ENCODE measurements at places on chromosomes 5 and 9.

GRCh38 chr9:77453825-77454647 is 194.1 kb downstream of the GNA14 start:
- DNase-seq: no peak

DNA sequence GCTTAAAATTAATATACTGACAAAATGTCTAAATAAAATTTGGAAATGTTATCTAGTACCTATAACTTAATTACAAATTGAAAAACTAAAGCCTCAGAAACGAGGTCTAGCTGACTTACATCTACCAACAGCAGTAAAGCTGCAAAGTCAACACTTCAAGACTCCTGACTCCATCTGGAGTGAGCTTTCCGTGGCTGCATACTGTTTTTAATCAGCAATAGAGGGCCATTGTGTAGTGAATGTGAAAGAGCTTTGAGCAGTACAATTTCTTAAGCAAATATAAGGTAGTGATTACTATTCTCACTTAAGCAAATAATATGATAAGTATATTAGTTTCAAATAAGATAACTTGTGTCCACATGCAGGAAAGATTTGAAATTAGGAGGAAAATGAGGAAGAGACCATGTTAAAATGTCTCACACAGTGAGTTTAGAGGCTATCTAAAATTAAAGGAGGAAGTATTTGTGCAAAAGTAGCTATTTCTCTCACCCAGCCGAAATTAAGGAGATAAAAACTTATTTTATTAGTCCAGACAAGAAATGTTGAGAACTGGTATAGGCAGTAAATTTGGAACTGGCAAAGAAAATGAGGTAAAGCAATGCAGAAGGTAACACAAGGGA is 6.4 kb downstream of the SPINK6 start:
- DNase-seq: no peak

DNA sequence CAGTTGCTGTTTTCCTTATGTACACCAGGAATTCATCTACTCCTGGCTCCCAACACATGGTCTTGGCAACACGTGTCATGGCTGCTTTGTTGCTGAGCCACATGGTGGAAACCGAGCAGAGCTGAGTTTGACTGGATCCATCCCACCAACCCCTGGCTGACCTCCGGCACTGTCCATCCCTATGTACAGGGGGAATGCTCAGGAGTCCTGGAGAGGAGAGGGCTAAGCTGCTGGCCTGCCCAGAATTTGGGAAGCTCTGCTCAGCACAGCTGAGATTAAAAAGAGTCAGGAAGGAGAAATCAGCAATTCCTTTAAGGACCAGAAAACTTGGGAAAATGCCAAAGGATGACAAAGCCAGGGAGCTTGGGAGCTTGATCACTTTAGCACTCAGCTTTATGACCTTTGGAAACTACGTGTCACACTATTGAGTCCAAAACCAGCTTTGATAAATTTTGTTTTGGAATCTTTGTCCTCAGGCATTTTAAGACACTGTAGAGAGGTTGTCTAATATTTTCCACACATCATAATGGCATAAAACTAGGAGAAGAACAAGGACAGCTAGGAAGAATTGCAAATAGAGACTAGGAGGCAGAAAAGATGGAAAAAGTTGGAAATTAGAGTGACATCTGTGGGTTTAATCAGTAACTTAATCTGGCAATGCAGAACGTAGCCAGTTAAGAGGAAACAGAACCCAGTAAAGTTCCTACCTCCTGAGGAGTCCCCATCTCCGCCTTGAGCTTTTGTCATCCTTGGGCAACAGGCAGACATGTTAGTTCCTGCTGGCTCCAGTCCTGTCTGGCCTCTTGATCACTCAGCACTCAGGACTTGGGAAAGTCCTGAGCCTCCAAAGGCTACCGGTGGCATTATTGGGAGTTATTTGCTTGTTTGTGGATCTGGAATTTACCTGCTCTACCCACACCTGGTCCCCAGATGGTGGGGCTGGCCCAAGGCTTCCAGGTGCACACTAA is 62.5 kb upstream of the PLPP1 start:
- DNase-seq: no peak

- no peak for DNase-seq
These were observed 394.0 kb upstream of the KLF4 start for GRCh38 chr9:107883496-107884124.

GRCh38 chr5:18534119-18534518 is 899.9 kb downstream of the TAF11L14 start:
- no peak for DNase-seq

- no peak for DNase-seq
These were observed 27.3 kb downstream of the SHB start for GRCh38 chr9:38041564-38042243.

DNA sequence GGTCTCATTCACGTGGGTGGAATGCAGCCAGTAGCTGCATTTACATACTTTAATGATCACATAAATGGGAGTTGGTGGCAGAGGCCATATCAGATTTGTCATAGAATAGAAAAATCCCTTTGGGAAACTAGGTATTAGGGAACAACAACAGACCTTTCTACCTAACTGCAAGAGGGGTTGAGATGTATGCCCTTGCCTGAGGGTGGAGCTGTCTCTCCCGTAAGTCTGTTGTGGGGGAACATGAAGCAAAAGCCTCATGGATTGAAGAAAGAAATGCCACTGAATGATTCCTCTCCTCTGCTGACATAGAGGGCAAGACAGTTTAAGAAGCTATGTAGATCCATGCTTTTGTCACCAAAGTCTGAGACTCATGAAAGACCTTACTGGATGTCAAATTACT is 461.3 kb downstream of the SPOCK1 start:
- DNase-seq: no peak

DNA sequence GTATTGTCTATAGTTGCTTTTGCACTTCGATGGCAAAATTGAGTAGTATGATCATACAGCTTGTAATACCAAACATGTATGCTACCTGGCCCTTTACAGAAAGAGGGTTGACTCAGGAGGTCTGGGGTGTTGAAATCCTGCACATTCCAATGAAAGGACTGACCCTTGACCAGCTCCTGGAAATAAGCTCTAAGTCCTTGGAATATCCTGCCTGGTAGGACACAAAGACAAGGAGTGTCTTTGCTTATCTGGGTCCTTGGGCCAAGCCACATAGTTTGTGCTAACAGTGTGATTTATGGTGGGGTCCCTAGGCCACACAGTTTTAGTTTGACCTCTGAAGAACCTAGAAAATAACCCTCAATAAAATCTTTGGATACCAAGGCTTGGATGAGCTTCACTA is 89.3 kb upstream of the FTMT start:
- no peak for DNase-seq

DNA sequence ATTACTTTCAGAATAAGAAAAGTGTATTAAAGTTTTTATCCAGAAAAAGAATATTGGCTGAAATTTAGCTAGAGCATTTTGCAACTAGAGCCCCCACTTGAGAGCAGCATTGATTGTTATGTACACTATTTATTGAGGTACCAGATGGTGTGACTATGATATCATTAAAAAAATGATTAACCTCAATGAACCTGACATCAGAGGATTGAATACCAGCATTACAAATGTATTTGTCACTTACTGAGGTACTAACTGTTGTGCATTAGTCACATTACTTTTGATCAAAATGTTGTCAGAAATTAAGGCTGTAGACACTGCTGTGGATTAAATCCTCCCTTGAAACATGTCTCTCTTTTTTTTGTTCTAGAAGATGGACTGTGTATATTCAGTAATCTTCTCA is 127.8 kb upstream of the DHFR start:
- DNase-seq: no peak

GRCh38 chr5:32505756-32506155 is 61.2 kb upstream of the ZFR start:
- DNase-seq: no peak

DNA sequence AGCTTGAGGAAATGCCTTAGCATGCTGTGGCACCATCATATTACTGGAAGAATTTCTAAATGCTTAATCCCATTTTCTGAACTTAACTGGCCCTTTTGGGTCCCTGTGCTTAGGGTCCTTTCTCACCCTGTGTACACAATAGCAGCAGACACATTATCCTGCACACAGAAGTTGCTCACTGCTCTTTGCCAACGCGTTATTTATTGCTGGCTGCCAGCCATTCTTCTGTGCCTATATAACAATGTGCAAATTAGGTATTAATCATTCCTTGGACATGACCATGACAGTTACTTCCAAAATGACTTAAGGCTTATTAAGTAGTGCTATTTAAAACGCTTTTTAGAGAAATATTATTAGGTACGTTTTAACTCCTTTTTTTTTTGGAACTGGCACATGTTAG is 134.7 kb downstream of the FBN2 start:
- no peak for DNase-seq

- no peak for DNase-seq
These were observed 15.9 kb downstream of the ATP6V0E1 start for GRCh38 chr5:172999372-172999973.

DNA sequence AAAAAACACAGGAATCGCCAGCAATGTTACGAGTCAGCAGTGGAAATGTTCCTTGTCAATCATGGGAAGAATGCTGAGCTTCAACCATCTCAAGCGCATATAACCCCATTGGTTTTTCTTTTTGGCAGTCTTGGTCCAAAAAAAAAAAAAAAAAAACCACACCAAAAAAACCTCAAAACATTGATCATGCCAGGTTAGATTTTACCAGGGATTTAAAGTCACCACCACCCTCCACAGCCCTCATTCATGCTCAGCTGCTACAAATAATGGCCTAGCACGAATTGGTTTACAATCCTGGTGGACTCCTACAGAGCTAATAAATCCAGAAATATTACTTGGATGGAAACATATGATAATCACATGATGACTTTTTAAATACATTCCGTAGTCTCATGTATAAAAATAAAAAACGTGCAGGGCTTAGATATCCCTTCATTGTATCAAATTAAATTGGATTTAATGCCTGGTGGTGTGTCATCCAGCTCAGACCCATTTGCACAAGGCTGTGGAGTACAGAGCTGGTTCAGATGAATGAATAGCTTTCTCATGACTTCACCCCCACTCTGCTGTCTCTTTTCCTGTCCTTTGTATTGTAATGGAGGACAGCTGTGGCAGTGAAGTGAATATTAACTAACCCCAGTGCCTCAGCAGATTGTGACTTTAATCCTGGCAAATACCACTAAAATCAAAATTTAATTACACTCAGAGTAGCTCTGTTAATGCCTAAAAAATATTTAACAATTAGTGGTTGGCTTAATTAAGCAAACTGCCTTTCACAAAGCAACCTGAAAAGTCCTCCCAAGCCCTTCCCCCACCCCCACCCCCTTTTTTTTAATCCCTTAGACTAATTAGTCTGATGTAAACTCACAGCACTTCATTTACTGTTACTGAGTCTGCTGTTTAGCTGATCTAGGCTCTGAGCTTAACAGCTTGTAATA is 626.5 kb upstream of the ZNF608 start:
- no peak for DNase-seq
